ENCODE measurements at places on chromosomes 7 and 10.

DNA sequence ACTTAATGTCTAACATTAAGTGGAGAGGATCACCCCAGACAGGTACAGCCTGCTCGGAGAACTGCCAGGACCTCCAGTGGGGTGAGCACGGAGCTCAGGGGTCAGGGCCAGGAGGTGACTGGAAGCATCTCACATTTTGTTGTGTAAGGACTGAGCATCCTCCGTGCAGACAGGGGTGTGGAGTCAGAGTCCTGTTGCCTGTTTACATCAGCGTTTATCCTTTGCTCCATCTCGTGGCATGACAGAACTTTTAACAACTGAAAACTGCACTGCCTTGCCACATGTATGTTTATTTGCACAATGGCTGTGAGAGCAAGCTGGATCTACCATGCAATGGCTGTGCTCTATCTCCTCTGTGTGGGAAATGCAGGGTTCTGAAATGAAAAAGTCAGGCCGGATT is 175.4 kb upstream of the AKR1E2 start:
- no peak for DNase-seq

DNA sequence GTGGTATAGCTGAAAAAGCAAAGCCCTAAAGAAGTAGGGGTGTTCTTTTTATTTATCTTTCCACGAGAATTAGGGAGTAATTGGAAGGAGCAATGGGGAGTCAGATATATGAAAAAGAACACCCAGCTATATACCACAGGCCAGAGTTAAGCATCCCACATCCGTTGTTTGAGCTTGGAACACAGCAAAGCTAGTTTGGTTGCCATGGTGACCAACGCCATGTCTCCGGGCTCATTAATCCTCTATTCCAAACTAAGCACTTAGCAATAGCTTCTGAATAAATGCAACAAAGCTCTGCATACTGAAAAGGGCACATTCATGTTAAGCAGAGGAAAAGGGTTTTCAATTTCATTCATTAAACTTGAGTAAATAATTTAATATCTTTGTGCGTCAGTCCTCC is 23.5 kb downstream of the ASB4 start:
- no peak for DNase-seq

GRCh38 chr7:33079096-33079495 is 16.5 kb upstream of the NT5C3A start:
- no peak for DNase-seq

- no peak for DNase-seq
Measured at GRCh38 chr10:72257051-72257892, 16.5 kb upstream of the DDIT4 start.

Data from suprapubic skin (tissue), 4 donors.